Right ventricle myocardium superior (tissue), 1 donor: ENCODE measurements at places on chromosomes 11 and 22.

DNA sequence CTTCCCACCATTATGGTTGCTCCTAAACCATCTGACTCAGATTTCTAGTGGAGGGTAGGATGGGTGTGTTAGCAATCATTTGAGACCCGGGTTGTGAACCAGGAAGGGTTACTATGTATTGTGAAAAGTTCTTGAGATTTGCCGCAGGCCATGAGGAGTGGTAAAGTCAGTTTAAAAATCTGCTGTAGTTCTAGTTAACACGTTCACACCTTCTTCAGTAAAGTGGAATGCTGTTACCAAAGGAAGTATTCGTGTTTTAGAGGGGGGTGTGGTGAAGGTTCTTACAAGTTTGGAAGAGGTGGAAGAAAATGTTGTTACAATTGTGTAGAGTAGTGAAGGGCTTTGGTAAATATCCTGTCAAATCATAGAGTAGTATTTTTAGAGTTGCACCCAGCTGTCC, 2.6 kb downstream of the MTMR3 start:
- DNase-seq: no peak

- DNase-seq: peak; percentile 63
Measured at GRCh38 chr11:32451808-32452207, 16.5 kb upstream of the WT1 start.

DNA sequence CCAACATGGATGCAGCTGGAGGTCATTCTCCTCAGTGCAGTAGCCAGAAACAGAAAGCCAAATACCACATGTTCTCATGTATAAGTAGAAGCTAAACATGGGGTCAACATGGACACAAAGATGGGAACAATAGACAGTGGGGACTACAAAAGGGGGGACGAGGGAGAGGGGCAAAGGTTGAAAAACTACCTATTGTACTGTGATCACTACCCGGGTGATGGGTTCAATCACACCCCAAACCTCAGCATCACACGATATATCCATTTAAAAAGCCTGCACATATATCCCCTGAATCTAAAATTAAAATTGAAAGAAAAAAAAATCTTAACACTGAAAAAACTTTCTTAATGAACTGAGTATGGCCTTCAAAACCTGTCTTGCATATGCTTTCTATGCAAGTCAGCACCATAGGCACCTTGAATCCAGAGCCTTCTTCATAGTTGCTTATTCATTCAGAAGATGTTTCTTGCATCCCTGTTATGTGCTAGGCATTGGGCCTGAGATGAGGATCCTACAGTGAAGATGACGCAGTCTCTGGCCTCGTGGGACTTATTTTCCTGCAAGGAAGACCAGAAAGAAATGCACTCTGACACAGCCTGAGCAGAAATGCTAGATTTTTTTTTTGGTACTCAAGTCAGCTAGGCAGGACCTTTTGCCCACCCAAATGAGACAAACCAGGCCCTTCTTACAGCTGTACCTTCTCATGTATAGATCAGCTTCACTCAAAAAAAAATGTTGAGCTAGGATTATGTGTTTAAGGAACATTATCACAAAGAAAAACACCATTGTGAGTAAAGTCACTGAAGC, 21.0 kb downstream of the NNMT start:
- DNase-seq: no peak

- DNase-seq: no peak
Measured at GRCh38 chr11:74377689-74378088, 20.5 kb downstream of the PGM2L1 start.

DNA sequence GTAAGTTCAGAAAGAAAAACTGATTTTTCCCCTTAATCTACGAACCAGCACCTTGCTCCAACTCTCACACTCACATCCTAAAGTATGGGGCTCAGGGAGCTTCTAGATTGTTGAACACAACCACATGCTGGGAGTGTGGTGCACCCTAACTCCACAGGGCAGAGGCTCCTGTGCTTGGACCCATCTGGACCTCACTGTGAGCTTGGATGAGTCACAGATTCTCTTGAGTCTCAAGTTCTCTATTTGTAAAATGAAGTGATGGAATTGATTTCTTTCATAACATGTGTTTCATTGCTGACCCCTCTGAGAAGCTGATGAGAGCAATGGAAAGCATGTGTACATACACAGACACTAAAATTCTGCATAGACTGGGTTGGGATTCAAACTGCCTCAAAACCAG, 109.7 kb downstream of the PGR start:
- no peak for DNase-seq

- no peak for DNase-seq
Measured at GRCh38 chr11:12207384-12208150, 97.2 kb downstream of the MICAL2 start.

DNA sequence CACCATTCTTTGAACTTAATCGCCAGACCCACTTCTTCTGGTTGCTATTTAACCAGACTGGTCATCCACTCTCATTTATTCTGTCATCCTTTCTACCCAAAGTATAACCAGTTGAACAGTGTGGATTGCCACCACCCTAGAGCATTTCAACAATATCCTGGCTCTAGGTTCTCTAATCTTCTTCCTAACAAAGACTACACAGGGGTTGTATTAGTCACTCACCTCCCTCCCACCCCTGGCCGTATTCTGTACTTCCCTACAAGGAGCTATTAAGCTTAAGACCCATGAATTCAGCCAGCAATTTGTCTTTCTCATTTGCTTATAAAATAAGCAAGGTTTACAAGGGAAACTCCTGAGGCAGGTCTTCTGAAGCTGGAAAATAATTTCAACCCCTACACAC, 46.9 kb upstream of the CEP126 start:
- no peak for DNase-seq

- DNase-seq: no peak
Measured at GRCh38 chr11:86046116-86046515, 22.8 kb downstream of the PICALM start.

- no peak for DNase-seq
Measured at GRCh38 chr22:18056807-18057474, 20.8 kb upstream of the PEX26 start.

GRCh38 chr11:61106894-61107470, 4.7 kb downstream of the CD5 start:
- no peak for DNase-seq

DNA sequence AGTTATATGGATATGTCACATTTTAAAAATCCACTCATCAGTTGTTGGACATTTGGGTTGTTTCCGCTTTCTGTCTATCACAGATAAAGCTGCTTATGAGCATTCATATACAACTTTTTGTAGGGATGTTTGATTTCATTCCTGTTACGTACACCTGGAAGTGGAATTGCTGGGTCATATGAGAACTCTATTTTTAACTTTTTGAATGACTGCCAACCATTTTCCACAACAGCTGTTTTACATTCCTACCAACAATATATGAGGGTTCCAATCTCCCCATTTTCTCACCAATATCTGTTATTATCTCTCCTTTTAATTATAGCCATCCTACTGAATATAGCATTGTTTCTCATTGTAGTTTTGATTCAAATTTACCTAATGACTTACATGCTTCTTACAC, 172.0 kb downstream of the UVRAG start:
- no peak for DNase-seq

DNA sequence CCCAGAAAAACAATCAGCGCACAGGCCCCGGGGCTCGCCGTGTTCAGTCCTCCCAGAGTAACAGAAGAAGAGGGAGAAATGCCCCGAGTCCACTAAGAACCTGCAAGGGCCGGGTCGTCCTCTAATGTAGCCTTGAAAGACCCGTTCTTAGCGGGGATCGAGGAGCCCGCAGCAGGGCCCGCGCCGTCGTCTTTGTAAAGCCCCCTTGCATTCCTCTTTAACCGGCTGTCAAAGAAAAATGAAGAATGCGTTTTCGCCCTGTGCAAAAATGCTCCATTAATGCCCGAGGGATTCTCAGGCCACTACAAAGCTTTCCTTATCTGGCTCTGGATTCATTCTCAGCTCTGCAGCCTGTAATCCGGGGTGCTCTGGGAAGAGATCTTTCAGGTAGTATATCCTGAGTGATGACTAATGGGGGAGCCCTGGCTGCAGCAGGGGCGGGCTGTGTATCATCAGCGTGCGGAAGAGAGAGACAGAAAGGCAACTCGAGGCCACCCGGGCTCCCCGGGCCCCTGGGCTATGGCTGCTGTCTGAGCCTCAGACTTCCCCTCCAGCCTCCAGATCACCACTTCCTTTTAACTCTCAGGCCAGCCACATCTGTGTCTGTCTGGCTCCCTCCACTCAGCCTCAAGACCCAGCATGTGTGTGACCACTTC, 78.2 kb downstream of the FBLN1 start:
- no peak for DNase-seq

GRCh38 chr11:122895563-122895962, 13.0 kb downstream of the JHY start:
- DNase-seq: no peak

DNA sequence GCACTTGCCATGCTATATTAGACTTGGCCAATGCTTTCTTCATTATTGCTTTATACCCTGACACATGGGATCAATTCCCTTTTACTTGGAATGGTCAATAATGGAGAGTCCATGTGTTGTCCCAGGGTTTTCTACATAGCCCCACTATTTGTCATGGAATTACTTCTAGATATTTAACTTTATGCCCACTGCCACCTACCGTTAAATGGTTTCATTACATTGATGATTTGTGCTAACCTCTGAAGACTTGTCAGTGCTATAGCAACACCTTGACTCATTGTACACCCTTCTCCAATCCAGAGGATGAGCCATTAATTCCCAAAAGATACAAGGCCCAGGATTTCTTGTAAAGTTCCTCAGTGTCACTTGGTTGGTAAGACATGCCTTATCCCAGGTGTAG, 31.4 kb upstream of the SLC22A25 start:
- no peak for DNase-seq
